ENCODE measurements at places on chromosomes 2 and 18.

- DNase-seq, result no peak
Measured at GRCh38 chr2:154240921-154241379, 369.2 kb downstream of the GALNT13 start.

DNA sequence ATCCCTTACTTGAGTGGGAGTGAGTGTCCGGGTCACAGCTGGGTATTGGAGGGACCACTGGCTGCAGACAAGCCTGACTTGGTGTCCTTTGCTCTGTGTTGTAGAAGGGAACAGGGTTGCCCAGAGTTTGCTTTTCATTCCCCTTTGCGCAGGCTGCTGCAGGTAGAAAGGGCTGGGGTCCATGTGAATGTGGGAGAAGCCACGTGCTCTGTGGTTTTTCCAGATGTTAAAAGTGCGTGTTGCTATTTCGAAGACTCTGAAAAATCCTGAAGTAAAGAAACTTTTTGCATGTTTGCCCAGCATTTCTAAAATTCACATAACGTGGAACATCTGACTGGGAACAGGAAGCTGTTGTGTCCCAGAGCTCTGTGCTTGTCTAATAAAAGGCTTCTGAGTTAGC, 28.8 kb downstream of the GLI2 start:
- no peak for DNase-seq

DNA sequence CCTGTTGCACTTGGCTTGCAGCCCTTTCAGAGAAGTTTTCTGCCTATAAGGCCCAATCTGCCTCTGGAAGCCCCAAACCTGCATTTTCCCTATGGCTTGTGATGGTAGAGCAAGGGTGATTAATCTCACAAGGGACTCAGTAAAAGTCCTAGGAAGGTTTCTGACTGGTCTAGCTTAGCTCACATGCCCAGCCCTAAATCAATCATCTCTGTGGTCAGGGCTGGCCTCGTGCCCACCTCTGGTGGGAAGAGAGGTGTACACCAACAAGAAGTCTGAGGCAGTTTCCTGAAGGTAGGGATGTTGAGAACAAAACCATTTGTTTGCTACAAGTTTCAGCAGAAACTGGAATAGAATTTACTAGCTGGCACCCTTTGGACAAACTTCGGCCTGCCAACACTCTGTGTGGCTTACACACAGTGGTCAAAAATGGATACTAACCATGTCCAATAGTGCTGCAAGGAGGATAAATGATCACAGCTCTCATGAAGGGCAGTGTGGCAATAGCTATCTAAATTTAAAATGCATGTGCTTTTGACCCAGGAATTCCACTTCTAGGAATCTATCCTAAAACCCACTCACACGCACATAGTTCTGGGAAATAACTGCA, 96.4 kb downstream of the EN1 start:
- DNase-seq, result no peak

- DNase-seq, result no peak
Measured at GRCh38 chr2:27356056-27356381, 545 bp downstream of the GTF3C2 start.

DNA sequence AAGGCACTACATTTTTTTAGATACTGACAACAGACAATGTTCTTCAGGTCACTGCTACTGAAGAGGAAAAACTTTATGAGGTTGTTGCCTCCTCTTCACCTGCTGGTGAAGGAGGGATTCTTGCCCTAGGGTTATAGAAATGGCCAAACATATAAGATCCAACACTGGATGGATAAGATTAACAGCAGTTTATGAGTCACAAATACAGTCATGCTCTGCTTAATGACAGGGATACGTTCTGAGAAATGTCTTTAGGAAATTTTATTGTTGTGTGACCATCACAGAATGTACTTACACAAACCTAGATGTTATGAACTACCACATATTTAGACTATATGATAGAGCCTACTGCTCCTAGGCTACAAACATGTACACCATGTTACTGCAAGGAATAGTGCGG, 57.4 kb upstream of the AMMECR1L start:
- no peak for DNase-seq

GRCh38 chr2:120763931-120764330, 28.3 kb downstream of the GLI2 start:
- DNase-seq, result no peak

DNA sequence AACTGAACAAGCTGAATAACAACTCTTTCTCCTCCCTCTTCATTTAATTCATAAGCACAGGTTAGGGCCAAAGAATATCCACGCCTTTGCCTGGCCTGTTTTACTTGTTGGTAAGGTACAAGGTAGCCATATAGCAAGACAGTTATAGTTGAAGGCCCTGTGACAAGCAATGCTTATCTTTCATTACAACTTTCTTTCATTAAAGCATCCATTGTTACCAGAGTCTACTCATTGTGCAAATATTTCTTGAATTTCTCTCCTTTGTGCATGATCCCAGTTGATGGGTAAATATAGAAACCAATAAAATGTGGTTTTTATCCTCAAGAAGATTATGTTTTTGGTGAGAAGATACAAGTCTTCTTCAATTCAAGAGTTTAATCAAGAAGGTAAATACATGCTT, 140.2 kb downstream of the UBE2E3 start:
- DNase-seq, result no peak

DNA sequence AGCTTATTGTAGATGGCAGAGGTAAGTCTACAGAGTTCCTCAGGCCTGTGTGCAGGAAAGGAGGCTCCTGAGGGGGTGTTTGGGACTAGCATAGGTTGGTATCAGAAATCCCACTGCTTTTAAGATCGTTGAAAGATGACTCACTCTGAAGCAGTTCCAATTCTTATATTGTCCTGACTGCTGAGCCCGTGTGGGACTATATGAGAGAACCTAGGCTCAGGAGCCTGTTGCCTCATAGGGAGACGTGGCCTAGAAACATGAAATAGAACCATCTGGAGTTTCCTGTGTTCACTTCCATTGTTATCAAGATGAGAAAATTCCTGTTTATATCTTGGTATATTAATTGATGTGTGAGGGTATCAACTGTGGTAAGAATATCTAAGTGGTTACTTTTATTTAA, 5.7 kb downstream of the CCT7 start:
- no peak for DNase-seq

Data from activated CD4-positive, alpha-beta T cell treated with anti-CD3 and anti-CD28 coated beads, Interleukin-2, amount 50 U/mL, for 48 hours (primary cell).